ENCODE measurements at places on chromosomes 2 and 18.

GRCh38 chr2:80822999-80823398 lies 518.4 kb upstream of the LRRTM1 start:
- no peak for DNase-seq

DNA sequence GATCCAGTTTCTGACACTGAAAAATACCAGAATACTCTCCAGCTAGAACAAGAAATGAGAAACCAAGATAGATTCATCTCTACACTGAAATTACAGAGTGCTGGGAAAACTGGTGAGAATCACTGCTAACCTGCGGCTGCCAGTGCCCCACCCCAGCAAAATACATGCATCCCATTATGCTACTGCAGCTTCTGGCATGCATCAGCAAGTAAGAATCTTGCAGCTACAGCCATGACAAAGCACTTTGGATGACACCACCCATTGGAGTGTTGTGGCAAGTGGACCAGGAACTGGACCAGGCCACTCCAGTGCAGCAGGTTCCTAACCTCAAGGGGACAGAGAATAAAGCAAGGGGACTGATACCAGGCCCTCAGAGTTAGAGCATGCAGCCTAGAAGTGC lies 378.8 kb upstream of the ETAA1 start:
- no peak for DNase-seq

GRCh38 chr18:60935041-60935910 lies 398.0 kb upstream of the CDH20 start:
- DNase-seq = peak; percentile 11

DNA sequence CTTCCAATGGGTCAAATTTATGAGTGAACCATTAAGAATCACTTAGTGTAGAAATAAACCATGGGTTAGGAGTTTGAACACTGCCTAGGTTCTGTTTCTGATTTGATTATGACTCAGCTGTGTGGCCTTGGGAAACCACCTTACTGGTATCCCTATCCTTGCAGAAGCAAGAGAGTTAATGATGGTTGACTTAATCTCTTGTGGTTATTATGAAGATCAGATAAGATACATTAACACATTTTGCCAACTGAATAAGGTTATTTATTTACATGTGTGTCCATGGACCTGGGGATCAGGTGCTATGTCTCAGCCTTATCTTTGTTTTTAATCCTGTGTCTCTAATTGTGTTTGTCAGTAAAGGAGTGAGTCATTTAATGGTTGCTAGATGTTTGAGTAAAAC lies 5.4 kb upstream of the KCNJ13 start:
- peak; percentile 76 for DNase-seq
